ENCODE measurements at places on chromosomes 6 and 20.

- DNase-seq = no peak
Observed at GRCh38 chr20:40637176-40637575, 51.9 kb downstream of the MAFB start.

- DNase-seq = no peak
Observed at GRCh38 chr20:58149437-58150091, 78.9 kb downstream of the ANKRD60 start.

DNA sequence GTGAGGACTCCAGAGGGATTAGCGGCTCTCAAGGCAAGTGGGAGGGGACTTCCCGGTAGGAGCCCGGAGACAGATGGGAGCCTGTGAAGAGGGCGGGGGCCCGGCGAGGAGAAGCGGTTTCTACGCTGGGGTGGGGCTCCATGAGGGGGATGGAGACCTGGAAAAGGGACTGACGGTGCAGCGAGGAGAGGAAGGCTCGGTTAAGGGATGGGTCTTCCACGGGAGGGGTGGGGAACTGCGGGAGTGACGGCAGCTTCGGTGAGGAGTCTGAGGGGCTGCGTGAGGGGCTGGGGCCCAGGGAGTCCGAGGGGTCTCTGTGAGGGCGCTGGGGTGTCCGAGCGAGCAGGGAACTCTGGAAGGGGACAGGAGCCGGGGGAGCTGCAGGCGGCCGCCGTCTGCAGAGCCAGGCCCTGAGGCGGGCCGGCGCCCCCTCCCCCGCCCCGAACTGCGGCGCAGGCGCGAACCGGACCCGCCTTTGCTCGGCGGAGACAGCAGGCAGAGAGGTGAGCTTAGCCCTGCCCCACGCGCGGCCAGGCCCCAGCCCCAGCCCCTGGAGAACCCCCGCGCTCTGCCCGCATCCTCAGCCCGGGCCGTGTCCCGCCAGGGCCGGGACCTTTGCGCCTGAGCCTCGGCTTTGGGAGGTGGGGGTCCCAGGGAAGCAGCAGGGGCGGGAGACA, at the start of gene NRSN2:
Gene NRSN2, plus strand, starts transcription at position 472 of the 677 bp plus-strand sequence. CDS start 2,533 bp downstream, outside the sequence.
- DNase-seq = no peak

- no peak for DNase-seq
Observed at GRCh38 chr6:124149646-124150045, 346.0 kb downstream of the NKAIN2 start.

DNA sequence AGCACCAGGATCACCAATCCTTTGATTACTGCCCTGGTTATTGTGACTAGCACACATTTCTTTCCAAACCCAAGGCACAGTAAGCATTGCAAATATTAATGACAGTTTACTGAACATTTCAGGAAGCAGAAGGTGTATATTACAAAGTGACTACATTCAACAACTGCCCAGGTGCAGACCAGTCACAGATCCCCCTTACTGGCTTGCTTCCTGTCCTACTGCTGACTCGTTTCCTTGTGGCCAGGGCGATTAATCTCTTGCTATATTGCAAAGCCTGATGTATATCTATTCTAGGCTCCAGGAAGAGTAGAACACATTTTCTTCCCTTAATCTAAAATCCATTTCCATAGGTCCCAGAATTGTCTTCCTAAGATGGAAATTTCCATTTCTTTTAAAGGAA, 77.2 kb upstream of the EPHA7 start:
- DNase-seq = no peak

- peak; percentile 85 for DNase-seq
Observed at GRCh38 chr6:41560431-41561192, 14.4 kb downstream of the FOXP4 start.

DNA sequence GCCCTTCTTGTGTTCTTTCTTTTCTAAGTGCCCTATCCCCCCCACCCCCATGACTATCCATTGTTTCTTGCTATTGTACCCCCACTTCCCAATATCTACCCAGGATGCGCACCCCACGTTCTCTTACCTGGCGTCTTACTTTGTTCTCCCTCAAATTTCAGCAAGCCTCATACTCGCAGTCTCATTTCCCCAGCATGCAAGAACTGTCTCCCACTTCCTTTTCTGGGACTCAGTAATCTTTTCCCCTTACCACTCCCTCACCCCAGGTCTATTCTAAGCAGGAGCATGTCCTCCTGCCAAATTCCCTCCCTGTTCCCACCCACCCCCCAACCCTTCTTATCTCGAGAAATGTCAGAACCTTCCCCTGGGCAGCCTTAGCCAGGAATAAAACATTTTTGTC, 1.7 kb upstream of the EHMT2 start:
- no peak for DNase-seq

GRCh38 chr6:41509580-41509979, 36.6 kb upstream of the FOXP4 start:
- DNase-seq = no peak

DNA sequence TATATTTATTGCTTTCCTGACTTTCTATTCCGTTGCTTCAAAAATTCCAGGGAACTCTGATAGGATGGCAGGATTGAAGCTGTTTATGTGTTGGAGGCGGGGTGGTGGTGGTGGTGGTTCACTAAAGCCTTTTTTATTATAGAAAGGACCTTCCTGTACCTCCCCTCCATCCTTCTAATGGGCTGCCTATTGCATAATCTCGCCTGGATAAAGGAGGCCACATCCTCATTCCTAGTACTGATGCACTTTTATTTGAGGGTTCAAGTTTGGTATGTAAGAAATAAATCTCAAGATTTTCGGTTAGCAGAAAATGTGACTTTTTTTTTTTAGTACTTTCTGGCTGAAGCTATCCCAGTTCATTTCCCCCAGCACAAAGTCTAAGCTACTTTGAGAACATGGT, 18.7 kb upstream of the CTAGE9 start:
- DNase-seq = no peak

- no peak for DNase-seq
Observed at GRCh38 chr20:61345656-61346055, 93.6 kb downstream of the CDH4 start.

DNA sequence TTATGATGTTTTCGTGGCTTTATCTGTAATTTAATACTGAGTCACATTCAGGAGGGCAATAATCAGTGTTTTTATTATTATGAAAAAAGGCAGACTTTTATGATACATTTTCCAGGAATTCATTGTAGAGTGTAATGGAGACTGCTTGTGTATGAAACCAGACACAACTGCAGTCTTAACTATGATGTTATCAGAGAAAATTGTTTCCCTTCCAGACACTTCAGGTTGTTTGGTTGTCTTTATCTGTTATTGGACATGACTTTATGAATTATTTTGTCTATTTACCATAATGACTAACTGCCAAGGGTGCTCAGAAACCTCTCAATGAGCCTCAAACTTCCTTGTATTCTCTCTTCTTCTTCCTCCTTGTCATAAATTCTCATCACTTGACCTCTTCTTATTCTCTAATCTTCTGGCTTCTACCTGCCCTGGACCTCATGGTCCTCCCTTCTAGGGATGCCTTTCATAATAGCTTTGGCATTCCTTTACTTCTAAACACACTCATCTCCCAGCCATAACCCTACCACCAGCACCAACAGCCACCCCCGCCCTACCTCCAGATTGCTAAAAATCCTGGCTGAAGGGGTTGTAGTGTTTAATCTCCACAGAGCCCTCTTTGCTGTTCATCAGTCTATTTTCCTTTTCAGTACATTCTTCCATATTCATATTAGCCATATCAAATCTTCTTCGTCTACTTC, 492.5 kb downstream of the CDKAL1 start:
- no peak for DNase-seq

GRCh38 chr6:64591676-64592036, 956.1 kb downstream of the PHF3 start:
- no peak for DNase-seq

GRCh38 chr6:42453031-42453653, 1.4 kb upstream of the TRERF1 start:
- peak; percentile 56 for DNase-seq

- peak; percentile 66 for DNase-seq
Observed at GRCh38 chr20:49979030-49979832, 3.5 kb upstream of the SNAI1 start.

DNA sequence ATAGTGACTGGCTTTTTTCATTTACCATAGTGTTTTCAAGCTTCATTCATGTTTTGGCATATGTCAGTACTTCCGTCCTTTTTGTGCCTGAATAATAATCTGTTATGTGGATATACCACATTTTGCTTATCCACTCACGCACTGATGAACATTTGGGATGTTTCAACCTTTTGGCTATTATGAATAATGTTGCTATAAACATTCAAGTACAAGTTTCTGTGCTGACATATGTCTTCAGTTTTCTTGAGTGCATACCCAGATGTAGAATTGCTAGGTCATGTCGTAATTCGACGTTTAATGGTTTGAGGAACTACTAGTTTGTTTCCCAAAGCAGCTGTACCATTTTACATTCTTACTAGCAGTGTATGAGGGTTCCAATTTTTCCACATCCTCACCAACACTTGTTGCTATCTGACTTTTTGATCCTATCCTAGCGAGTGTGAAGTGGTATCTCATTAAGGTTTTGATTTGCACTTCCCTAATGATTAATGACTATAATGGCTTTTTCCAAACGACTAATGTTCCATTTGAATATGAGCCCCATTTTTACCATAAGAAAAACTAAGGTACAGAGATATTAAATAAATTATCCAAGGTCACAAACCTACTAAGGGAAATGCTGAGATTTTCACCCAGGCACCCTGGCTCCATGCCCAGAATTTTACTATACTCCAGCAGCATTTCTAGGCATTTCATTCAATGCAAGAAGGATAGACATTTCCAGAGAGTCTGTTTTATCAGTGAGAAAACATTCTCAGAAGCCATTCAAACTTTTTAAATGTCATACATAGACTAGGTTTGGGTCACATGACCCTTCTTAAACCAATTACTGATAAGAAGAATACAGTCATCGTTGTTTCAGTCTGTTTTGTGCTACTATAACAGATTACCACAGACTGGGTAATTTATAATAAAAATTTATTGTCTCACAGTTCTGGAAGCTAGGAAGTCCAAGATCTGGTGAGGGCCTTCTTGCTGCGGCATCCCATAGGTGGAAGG, 71.1 kb upstream of the RUNX2 start:
- DNase-seq = no peak

- no peak for DNase-seq
Observed at GRCh38 chr6:113522376-113522775, 334.8 kb upstream of the MARCKS start.

GRCh38 chr6:123716506-123716905, 79.8 kb upstream of the TRDN start:
- DNase-seq = no peak

DNA sequence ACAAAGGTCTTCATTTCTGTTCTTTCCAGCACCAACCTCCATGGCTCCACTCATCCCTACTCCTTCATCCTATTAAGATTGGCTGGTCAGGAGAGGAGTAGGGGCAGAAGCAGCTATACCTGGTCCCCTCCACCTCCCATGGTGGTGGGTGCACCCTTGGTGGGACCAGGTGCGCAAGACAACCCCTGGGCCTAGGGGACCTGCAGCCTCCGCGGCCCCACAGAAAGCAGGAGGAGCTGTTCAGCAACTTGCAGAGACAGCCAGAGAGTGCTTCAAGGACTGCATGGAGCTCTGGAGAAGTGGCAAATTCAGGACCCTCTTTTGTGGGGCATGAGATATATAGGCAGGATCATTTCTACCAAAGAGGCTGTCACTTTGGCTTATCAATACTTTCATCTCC, 9.8 kb downstream of the ULBP2 start:
- no peak for DNase-seq

- DNase-seq = no peak
Observed at GRCh38 chr6:111753573-111753972, 119.7 kb downstream of the FYN start.

All from central memory CD8-positive, alpha-beta T cell (primary cell).